ENCODE measurements at places on chromosomes 5 and 9.
A peak's percentile ranks its signal among the peaks of the same experiment; 100 is the strongest.

DNA sequence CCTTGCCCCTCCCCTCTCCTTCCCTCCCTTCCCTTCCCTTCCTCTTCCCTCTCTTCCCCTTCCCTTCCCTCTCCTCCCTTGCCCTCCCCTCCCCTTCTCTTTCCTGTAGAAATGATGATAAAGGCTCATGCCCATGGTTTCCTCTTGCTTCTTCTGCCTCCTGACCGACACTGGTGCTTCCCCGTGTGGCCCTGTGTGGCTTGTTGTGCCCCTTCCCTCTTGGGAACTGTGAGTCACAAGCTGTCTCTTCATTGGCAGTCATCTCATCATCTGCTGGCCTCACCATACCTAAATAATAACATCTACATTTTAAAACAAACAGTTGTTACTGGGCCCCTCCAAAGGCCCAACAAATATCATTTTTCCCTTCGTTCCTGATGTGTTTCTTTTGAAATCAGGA is 11.7 kb upstream of the CARNMT1 start:
- no peak for DNase-seq

DNA sequence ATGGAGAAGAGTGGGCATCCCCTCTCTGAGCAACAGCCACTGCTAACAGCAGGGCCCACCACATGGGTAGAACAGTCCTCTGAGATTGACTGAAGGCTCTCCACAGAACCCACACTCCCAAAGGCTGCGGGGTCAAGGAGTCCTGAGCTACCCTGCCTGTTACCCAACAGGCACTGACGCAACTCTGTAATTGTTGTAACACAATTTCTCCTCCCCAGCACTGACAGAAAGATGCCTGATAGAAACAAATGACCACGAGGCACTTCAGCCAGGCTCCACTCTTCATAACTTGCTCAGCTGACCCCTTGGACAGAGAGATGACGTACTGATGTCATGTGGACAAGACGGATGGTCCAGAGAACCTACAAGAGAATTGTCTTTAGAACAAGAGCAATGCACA is 220.7 kb downstream of the SPOCK1 start:
- DNase-seq = no peak

GRCh38 chr5:93328833-93329232 is 252.2 kb downstream of the NR2F1-AS1 start:
- DNase-seq = no peak

- no peak for DNase-seq
Observed at GRCh38 chr9:28841775-28842174, 1268.5 kb upstream of the C9orf72 start.

- peak; percentile 76 for DNase-seq
Observed at GRCh38 chr9:15837079-15837679, 284.3 kb downstream of the CCDC171 start.

DNA sequence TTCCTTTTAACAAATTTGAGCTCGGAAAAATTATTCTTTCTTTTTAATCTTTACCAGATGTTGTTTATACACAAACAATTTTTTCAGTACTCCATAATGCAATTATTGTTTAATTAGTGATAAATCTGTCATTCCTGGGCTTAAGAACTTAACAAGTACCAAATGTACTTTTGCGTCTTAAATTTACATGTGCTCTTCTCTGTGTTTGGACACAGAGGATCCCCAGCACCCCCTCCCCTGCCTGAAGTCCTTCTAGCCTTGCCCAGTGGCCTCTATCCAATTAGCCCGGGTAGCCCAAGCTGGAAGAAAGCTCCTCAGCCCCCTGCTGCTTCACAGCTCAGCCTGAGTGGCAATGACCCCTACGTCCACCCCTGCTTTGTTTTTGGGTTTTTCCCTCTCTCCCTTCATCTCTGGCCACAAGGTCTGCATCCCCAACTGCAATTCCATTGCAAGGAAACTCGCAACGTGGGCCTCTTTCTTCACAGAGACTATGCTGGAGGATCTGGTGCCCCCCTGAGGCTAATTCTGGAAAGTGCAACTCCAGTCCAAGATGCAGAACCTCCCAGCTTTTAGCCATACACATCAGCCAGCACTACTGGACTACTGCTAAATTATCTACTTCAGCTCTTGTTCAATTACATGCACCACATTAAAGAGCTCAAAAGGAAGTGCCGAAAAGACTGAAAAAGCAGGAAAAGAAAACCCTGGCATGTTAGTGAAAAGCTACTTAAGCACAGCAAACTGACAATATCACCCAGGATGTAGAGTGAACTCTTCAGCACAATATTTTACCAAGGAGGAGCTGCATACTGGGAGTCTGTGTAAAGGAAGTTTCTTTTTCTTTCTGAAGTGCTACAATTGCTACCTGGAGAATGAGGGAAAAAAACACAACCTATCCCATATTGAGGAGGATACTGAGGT is 186.2 kb downstream of the FANCC start:
- DNase-seq = peak; percentile 73

Data from stomach (tissue), 19 donors.